ENCODE measurements at places on chromosomes 13 and 19.

GRCh38 chr13:100573121-100573520 is 15.5 kb downstream of the GGACT start:
- peak; percentile 65 for DNase-seq

GRCh38 chr19:18789883-18790565 is 1.1 kb downstream of the COMP start:
- DNase-seq = no peak

- DNase-seq = no peak
These were observed 72.8 kb upstream of the LRCH1 start for GRCh38 chr13:46480131-46480530.

- no peak for DNase-seq
These were observed 16.8 kb downstream of the SLAIN1 start for GRCh38 chr13:77714119-77714755.

DNA sequence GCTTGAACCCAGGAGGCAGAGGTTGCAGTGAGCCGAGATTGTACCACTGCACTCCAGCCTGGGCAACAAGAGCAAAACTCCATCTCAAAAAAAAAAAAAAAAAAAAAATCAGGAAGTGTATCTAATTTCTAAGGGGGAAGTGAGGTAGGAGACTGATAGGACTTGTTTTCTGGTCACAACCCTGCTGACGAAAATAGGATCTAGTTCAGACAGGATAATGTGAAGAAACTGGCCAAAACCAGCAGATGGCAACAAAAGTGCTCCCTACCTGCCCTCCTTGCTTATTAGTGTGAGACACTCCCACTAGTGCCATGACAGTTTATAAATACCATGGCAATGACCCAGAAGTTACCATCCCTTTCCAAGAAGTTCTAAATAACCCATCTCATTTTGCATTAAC is 36.0 kb upstream of the KPNA3 start:
- DNase-seq = no peak

DNA sequence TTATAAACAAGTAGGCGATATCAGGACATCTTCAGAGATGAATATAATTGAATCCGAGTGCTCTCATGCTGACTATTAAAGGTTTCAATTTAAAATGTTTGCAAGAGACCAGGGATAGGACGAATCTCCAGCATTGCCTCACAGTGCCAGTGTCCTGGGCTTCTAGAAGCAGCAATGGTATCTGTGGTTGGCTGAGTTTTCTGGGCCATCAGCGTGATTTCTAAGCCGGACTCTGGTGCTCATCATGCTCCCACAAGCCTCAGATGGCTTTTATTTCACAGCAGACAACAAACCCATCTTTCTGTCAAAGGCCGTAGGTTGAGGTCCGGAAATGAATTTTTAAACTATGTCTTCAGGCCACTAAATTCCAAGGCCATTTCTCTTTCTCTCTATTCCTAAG is 187.7 kb downstream of the FOXO1 start:
- DNase-seq = no peak

DNA sequence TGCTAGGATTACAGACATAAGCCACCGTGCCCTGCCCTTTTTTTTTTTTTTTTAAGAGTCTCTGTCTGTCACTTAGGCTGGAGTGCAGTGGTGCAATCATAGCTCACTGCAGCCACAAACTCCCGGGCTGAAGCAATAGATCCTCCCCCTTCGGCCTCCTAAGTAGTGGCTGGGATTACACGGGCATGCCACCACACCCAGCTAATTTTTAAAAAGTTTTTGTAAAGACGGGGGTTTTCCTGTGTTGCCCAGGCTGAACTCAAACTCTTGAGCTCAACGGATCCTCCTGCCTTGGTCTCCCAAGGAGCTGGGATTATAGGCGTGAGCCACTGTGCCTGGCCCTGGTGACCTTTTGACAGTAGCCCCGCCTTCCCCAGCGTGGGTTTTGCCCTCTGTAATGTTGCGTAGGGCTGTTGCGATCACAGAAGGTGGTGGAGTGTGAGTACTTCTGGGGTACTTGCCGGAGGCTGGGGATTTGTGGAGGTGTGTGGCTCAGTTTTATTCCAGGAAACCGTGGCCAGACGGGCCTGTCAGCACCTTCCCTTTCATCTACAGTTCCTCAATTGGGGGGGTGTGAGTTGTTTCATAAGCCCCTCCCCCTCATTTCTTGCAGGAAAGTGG is 11.6 kb upstream of the RETN start:
- no peak for DNase-seq

- DNase-seq = no peak
These were observed 1651.9 kb upstream of the MIR17HG start for GRCh38 chr13:89695343-89696257.

DNA sequence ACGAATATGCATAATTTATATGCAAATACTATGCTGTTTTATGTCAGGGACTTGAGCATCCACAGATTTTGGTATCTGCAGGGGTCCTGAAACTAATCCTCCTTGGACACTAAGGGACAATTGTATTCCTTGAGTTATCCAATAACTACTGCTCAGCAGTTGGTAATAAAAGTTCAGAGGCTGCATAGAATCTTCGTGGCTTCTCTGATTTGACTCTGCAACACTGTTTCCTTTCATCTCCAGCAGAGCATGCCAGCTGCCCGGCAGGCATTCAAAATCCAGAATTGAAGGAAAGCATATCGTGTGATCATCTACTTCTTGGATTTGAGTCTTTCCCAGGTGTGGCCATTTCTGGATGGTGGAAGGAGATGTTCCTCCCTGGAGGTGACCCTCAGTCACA is 64.5 kb upstream of the MRI1 start:
- DNase-seq = no peak

DNA sequence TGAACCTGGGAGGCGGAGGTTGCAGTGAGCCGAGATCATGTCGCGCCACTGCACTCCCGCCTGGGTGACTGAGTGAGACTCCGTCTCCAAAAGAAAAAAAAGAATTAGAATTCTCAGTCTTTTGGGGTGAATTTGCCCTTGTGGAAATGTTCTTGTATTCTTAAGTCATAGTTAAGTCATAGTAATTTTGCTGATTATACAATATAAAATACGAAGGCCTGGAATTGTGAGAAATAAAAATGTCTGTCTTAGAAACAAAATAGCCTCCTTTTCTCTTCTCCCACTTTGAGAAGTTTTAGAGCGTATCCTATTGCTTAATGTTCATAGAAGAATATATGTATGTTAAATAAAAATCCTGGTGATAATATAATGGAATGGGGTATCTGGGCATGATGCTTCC is 18.1 kb downstream of the SUGT1 start:
- no peak for DNase-seq

DNA sequence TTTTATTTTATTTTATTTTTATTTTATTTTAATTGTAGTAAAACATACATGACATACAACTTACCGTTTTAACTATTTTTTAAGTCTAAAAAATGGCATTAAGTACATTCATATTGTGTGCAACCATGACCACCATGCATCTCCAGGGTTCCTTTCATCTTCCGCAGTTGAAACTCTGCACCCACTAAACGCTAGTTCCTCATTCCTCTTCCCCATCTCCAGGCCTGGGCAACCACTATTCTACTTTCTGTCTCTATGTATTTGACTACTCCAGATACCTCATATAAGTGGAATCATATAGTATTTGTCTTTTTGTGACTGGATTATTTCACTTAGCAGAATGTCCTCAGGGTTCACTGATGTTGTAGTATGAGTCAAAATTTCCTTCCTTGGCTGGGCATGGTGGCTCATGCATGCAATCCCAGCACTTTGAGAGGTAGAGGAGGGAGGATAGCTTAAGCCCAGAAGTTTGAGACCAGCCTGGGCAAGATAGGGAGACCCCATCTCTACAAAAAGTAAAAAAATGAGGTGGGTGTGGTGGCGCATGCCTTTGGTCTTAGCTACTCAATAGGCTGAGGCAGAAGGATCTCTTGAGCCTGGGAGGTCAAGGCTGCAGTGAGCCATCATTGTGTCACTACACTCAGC is 55.7 kb upstream of the ZNF507 start:
- no peak for DNase-seq

- peak; percentile 55 for DNase-seq
These were observed 740 bp downstream of the WDFY2 start for GRCh38 chr13:51584731-51585672.

GRCh38 chr13:24742294-24742693 is 21.7 kb upstream of the RNF17 start:
- DNase-seq = no peak

DNA sequence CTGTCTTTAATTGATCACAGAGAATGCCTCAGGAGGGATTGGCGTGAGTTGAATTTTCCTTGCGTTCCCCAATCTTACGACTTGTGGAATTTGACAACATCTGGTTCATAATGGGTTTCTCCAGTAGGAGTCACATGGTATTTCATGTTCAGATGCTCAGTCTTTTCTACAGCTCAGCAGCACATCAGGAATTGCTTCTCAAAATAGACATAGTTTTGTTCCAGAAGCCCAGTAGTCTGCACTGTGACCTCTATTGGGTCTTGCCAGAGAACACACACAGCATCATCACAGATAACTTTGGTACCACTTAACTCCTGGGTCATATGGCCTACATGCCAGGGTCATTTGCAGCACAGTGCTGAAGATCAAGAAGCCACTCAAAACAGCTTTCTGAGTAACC is 282.5 kb upstream of the HTR2A start:
- DNase-seq = no peak

GRCh38 chr13:111610081-111610480 is 289.6 kb downstream of the TEX29 start:
- DNase-seq = no peak
